MM.1S (cell line): ENCODE measurements at places on chromosomes 5 and 9.

DNA sequence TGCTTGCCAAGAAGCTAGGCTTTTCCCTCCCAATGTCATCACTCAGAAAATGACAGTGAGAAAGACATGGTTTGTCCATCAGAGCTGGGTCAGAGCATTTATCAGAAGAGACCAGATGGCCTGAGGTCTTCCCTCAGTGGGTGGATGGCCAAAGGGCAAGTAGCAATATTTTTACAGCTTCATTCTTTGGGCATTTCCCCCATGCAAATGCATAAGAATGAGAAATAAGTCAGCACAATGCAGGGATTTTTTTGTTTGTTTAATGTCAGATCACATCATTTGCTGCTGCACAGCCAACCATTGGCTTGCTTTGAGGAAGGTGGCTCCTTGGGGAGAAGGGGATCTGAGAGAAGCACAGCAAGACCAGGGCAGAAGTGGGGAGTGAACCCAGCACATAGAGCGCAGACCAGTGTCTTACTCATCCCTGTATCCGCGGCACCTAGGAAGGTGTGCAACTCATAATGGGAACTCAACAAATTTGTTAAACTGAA is 209.6 kb downstream of the SEMA6A start:
- DNase-seq = no peak

DNA sequence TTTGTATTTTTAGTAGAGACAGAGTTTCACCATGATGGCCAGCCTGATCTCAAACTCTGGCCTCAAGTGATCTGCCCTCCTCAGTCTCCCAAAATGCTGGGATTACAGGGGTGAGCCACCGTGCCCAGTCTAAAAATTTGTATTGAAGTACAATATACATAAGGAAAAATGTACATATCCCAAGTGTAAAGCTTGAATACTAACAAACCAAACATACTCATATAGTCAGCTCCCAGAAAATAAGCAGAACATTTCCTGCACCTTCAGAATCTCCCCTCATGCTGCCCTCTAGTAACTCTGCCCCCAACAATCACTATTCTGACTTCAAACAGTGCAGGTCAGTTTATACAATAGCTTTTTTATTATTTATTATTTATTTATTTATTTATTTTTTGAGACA is 1.6 kb upstream of the NOL6 start:
- DNase-seq = no peak

GRCh38 chr5:119385536-119386128 is 29.8 kb downstream of the TNFAIP8 start:
- no peak for DNase-seq

GRCh38 chr5:149677731-149678130 is 52.4 kb upstream of the PPARGC1B start:
- no peak for DNase-seq

DNA sequence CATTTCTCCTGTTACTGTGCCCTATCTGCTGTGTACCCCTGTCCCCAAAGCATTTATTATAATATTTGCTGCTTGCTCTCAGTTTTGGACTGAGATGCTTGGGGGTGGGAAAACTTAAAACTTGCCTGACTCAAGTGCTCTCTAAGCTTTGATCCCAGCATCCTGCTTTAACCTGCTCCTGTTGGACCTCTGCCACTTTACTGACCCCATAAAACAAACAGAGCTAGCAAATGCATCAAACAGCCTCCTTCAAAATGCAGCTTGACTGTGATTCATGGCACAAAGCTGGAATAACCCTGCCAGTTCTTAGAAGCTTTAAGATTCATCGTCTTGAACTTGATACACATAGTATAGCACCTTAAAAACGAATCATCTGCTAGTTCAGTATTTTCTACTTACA is 212.5 kb downstream of the DEPDC1B start:
- DNase-seq = no peak

- DNase-seq = no peak
Observed at GRCh38 chr5:59785676-59786333, 107.7 kb downstream of the PDE4D start.

DNA sequence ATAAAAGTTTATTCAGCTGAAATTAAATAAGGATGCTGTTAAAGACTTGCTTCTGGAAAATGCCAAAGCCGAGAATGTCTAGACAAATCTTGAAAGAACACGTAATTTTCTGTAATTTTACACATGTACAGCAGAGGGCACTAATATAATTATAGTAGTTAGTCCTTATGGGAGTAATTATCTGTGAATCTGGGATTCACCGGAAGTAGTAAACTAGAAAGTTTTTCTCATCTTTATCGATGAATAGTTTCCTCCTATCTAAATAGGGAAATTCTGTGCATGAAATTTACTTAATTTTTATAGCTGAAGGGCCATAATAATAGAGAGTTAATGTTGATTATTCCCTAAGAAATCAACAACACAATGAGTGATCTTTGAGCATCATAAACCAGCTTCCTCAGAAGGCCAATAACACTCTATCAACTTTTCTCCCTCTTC is 18.4 kb upstream of the CNTLN start:
- DNase-seq = peak; percentile 32

GRCh38 chr5:43400082-43400481 is 12.1 kb downstream of the CCL28 start:
- DNase-seq = no peak

GRCh38 chr9:135959814-135960213 is 1.4 kb downstream of the UBAC1 start:
- no peak for DNase-seq

GRCh38 chr9:31674264-31674663 is 710.2 kb upstream of the ACO1 start:
- no peak for DNase-seq

GRCh38 chr5:16593013-16593412 is 23.8 kb downstream of the RETREG1 start:
- DNase-seq = no peak

DNA sequence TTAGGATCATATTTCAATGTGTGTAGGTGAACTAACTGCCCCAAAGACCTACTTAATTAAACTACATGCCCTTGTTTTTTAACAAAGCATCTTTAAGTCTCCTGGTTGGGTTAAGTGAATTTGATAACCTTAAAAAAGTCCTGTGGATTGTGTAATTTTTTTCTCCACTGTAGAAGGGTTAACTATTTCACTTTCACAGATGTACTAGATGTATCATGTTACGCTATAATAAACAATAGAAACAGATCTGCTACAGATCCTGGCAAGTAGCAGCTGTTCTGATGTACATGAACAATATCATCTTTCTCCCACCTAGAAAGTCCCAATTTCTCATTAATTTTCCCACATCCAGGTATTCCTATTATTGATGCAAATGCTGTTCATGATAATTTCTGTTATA is 18.9 kb downstream of the KIF24 start:
- no peak for DNase-seq

GRCh38 chr5:35194635-35195471 is 35.4 kb downstream of the PRLR start:
- DNase-seq = peak; percentile 12

DNA sequence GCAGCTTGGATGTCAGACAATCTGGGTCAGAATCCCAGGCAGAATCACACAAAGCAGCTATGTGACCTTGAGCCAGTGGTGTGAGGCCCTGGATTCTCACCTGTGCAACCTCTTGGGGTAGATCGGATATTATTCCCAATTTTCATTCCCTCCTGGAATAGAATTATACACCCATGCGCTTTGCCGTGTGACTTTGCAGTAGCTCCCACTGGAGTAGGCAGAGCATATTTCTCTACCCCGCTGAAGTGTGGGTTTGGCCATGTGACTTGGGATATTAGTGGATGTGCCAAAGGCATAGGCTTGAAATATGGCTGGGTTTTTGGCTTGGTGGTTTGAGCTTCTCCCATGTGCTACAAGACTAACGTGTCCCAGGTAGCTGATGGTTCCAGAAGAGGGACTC is 35.5 kb upstream of the IER5L start:
- DNase-seq = no peak

- DNase-seq = no peak
Observed at GRCh38 chr5:123732257-123732656, 220.3 kb downstream of the CSNK1G3 start.

GRCh38 chr9:120210274-120210673 is 369.7 kb downstream of the CDK5RAP2 start:
- no peak for DNase-seq

DNA sequence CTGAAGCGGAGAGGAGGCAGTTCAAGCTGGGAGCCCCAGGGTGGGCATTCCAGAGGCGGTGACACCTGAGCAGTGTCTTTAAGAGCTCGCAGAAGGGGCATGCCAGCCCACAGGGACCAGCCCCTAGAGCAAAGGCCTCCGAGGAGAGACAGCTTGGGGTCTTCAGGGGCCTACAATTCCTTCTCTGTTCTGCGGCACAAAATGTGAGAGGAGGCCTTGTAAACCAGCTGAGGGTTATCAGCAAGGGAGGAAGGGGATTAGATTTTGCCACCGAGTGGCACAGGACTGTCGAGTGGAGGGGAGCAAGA is 505 bp upstream of the SIGMAR1 start:
- DNase-seq = no peak

GRCh38 chr9:117448066-117448465 is 33.2 kb upstream of the ASTN2 start:
- no peak for DNase-seq

GRCh38 chr5:124343451-124343867 is 403.0 kb downstream of the ZNF608 start:
- DNase-seq = no peak

GRCh38 chr5:1220831-1221230 is 4.3 kb upstream of the SLC6A18 start:
- no peak for DNase-seq

GRCh38 chr5:111224561-111225345 is 569 bp downstream of the CAMK4 start:
- DNase-seq = no peak

DNA sequence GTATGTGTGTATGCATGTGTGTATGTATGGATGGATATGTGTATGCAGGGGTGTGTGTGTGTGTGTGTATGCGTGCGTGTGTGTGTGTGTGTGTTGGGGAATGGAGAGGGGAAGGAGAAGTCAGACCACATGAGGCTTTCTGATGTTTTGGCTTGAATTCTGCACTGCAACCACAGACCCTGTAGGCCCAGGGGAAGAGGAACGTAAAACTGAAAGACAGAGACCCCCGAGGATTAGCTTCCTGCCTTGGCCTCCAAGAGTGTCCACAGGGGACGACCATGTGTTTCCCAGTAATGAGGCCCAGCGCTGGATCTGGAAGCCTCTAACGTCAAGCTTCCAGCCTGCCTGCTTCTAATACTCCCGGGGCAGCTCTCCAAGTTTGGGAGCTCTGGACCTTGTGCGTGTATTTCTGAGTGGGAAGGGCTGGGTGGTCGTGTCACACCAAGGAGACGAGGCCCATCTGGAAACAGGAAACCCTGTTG is 5.8 kb downstream of the DCANP1 start:
- DNase-seq = no peak

DNA sequence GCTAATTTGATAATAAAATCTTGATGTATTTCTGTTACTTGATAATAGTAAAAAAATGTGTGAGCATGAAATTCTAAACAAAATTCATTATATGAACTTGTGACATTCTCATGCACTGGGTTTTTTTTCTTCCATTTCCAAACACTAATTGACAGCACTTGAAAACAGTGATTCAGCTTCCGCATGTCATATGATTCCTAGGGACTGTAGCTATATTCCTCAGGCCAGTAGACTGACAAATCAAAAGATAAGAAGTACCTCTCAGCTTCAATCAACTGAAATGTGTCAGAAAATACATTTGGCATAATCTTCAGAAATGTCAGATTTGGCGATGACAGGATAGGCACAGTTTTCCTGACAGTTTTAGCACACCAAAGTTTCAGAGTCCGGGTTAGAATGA is 52.5 kb downstream of the EFNA5 start:
- DNase-seq = no peak

GRCh38 chr9:14437354-14438231 is 123.7 kb upstream of the NFIB start:
- no peak for DNase-seq

DNA sequence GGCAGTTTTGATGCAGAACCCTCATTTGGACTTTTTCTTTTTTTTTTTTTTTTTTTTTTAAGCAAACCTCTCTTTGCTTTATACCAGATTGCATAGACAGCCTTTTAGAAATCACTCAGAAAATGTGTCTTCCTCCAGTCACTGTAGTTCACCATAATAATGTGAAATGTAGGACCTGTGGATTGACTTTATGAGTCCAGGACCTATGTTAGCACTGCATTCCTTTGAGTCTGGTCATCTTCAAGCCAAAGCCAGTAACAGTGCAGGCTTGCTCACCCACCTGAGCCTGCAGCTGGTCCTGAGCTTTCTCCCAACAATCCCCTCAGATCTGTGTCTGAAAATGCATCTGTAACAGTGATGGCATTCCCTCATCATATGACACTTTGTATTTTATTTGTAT is 110.7 kb upstream of the NFIL3 start:
- DNase-seq = no peak

DNA sequence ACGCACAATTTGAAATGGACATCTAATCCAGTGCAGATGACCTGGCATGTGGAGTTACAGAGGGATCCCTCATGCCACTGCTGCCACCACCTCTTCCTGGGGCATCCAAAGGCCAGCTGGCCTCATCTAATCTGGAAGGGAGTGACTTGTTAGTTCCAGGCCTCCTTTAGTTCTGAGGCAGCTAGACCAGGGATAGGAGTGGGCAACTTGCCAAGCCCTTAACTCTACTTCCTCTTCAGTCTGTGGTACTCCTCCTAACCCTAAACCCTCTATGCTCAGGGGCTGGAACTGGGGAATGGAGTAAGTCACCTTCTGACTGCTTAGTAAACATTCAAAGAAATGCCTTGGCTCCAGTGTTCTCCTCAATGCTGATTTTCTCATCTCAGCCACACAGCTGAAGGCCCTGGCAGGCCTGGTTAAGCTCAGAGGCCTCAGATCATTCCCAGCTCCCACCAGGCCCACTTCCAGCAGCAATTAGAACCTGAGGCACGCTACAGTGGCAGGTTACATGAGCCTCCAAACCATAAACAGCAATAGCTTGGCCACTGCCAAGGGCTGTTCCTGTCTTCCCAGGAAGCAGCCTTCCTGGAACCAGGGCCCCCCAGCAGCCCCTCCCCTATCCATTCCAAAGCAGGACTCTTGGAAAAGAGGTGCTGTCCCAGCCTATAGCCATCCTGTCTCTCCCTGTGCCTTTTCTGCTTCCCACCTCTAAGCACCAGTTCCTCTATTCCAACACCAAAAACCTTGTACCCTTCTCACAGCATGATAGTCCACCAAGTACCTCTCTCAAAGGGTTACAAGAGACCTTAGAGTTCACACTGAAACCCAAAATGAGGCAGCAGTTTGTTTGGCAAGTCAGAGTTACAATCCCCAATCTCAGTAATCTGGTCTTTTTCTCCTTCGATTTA is 2.0 kb downstream of the EIF4EBP3 start:
- DNase-seq = no peak

GRCh38 chr9:135570456-135570855 is 8.9 kb downstream of the PAEP start:
- DNase-seq = peak; percentile 57

DNA sequence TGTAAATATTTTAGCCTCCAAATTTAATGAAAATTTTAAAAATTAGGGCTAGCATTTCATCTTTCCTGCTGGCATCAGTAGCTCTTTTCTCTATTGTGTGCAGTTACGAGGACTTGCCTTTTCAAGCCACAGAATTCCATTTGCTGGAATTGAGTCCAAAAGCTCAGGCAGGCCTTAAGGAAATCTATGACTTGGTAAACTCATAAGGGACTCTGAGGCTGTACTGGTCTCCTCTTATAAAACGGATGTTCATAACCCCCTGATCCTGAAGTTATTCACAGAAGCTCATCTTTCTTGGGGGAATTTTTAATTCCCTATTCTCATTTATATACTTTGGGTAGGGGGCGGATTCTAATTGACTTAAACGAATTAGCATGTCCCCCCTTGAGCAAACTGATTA is 23.4 kb downstream of the ANKRA2 start:
- DNase-seq = no peak

- DNase-seq = no peak
Observed at GRCh38 chr9:104934691-104935500, 6.9 kb upstream of the ABCA1 start.
